Renal cortex interstitium (tissue), 15 donors: ENCODE measurements at places on chromosomes 12 and 14.

DNA sequence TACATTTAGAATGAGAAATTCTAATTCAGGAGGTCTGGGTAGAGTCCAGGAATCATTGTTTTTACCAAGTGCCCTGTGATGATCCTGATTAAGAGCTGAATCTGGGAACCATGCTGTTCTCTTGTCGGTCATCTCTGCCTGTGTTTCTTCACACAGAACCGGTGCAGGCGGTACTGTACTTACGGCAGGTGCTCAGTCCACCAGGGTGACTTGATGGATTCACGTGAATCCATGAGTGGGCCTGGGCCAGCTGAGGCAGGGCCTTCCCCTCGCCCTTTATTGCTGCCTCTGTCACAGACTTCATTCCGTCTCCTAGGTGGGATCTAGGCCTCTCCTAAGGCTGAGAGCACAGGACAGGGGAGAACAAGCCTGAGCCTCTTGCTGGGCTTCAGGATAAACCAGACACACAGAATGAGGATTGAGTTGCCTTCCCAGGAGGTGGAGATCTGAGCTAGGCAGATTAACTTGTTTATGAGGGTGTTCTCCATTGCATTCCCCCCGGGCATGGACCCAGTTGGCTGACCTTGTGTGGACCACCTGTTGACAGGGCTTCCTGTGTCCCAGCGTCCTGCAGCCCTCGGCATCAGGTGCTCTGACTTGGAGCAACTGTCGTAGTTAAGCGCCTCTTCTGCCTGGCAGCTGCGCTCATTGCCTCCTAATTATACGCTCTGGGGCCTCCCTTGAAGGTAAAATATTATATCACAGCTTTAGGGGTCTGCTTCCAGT is 42.1 kb downstream of the B4GALNT3 start:
- DNase-seq: no peak

DNA sequence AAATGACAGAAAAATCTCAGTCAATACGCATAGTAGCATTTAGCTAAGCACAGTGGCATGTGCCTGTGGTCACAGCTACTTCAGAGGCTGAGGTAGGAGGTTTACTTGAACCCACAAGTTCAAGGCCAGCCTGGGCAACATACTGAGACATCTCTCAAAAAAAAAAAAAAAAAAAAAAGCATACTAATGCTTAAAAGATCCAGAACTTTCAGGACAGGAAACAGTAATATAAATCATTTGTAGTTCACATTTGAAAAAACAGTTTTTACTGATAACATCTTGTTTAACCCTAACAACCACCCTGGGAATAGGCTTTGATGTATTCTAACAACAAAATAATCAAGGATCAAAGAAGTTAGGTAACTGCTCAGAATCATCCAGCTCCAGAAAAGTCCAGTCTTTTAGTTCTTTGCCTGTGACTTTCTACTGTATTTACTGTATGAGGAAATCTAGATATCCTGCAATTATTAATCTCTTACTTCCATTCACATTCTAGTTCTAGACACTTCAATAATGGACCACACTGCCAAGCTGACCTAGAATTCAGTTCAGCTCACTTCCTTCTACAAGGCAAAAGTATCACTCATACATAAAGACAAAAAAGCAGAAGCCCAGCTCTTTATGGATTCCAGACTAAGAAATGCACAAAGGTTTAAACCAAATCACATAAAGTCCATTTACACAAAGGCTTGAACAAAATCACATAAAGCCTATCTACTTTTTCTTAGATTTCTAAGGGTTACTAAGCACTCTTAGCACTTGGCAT is 28.5 kb downstream of the PAWR start:
- DNase-seq: no peak

- no peak for DNase-seq
These were observed 3.0 kb downstream of the ARG2 start for GRCh38 chr14:67622675-67623074.

GRCh38 chr12:70149665-70150064 is 93.6 kb upstream of the CNOT2 start:
- no peak for DNase-seq

DNA sequence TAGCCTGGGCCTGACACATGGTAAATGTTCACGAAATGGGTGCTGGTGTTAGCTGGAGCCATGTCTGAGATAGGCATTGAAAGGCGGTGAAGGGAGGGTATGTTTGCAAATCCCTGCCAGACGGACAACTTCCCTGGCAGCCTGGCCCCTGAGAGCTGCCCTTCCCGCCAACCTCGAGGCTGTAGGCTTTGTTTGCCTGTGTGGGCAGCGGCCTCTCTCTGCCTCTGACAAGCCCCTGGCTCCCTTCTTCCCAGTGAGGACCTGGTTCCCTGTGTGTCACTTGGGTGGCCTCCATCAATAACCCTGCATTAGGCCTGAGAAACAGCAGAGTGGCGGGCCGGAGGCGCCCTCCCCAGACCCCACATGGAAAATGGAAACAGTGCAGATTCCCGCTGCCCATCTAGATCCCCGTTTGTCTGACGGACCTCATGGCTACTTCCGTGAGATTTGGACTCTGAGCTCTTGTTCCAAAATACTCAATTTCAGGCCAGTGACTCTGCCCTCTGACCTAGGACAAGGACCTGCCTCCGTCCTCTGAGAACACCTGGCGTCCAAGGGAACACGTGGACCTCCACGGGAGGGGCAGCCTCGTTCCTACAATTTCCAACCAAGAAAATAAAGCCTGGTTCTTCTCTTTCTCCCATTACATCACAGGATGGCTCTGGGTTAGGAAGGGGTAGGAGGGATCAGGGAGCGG is 325.5 kb downstream of the DPF3 start:
- DNase-seq: no peak

GRCh38 chr14:29475641-29476040 is 452.0 kb downstream of the PRKD1 start:
- DNase-seq: no peak

DNA sequence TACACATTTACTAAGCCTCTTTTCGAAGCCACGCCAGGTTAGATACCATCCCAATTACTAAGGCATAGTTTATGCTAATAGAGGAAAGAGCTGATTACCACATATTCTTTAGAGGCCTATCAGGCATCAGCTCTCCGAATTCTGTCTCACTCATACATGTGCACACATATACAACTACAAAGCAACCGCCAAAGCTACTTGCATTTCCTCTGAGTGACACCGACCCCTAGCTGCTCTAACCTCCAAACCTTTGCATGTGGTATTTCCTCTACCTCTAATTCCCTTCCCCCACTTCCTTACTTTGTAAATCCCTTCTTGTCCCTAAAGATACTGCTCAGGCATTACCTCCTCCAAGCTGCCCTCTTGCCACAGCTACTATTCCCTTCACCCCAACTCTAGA is 107.2 kb downstream of the DUSP6 start:
- no peak for DNase-seq

DNA sequence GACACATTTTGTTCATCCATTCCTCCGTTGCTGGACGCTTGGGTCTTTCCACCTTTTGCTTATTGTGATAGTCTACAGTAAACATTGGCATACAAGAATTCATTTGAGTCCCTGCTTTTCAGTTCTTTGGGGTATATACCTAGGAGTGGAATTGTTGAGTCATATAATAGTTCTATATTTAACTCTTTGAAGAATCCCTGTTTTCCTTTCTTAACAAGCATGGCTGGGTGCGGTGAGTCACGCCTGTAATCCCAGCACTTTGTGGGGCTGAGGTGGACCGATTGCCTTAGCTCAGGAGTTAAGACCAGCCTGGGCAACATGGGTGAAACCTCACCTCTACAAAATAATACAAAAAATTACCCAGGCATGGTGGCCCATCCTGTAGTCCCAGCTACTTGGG is 75.4 kb downstream of the CCDC92 start:
- DNase-seq: no peak
